Right kidney (tissue), 9 donors: ENCODE measurements at places on chromosomes 3 and 15.
A peak's percentile ranks its signal among the peaks of the same experiment; 100 is the strongest.

DNA sequence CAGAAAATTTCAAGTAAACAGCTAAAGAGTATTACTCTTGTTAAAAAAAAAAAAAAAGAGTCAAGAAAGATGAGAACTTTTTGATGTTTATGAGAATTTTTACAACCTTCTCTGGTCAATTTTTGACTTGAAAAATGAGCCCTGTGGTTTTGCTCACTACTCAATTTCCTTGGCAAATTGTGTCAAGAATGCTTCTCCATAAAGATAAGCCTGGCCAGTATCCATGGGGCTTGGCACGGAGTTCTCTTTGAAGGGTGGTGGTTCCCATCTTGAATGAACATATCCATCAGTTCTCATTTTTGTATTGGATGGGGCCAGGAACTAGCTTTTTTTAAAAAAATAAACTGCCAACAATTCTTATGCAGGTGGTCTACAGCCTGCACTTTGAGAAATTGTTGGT is 179.9 kb downstream of the RYR3 start:
- DNase-seq = no peak

DNA sequence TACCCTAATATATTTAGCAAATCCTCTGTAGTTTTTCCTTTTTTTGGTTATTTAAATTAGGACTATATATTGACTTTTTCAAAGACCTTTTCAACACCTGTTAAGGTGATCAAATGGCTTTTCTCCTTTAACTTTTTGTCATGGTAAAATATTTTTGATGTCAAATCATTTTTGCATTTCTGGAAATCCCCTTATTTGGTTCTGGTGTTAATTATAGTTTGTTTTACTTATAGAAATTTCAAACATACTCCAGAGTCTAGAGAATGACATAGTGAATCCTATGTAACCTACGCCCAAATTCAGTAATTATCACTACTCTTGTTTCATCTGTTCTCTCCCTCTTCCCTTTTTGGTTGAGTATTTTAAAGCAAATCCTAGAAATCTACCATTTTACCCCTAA is 121.3 kb upstream of the TBL1XR1 start:
- DNase-seq = no peak

DNA sequence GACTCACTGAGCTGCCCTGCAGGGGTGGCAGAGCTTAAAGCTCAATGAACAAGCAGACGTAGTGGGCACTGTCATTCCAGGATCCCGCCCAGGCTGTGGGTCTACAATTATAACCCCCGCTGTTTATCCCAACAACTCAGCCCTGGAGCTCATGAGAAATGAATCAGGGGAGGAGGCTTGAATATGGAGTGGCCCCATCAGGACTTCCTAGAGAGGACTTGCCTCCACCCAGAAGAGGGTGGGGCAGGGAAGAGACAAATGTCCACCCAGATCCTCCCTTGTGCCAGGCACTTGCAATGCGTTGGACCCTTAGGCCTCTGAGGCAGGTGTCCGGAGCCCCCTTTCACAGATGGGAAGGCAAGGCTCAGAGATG is 33.0 kb downstream of the SLC6A20 start:
- DNase-seq = no peak

DNA sequence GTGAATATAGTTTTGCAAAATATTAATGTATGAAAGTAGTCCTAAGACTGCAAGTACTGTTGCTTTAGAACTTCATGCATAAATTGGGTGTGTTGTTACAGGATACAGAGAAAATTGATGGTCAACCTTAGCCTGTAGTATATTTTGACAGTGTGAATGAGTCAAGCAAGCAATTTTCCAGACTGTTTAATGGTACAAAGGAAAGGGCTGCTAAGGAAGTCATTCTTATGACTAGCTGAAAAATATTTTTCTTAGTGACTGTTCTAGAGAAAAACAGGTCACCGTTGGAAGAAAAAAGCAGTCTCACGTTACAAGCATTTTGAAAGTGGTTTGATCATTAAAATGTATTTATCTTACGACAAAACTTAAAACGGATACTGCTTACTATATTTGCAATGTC is 49.2 kb downstream of the MBNL1 start:
- no peak for DNase-seq

GRCh38 chr15:69644876-69645275 is 192.3 kb downstream of the RPLP1 start:
- no peak for DNase-seq

GRCh38 chr3:177284383-177284881 is 87.2 kb upstream of the TBL1XR1 start:
- no peak for DNase-seq

DNA sequence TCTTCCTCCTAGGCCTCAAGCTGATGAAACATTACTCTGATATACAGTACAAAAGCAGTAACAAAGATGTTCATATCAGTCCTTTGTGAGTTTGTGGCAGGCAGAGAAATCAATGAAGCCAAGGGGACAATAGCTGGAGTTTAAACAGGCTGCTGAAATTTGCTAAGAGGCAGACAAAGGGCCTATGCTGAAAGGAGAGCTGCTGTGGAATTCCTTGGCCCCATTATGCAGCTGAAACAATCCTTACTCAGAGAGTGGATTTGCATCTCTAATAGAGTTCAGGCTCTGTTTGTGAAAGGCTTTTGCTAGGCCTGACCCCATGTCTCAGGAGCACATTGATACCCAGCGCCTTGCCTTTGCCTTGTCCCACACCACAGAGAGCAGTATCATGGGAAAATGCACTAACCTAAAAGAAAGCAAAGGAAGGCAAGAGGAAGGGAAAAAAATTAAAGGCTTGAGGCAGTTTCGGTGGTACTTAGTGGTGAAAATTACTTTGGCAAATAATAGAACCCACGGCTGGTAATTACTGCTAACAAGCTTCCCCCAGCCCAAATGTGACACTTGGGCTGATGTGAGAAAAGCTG is 195.0 kb upstream of the EPHA3 start:
- no peak for DNase-seq

GRCh38 chr15:69164807-69165636 is 4.6 kb downstream of the GLCE start:
- no peak for DNase-seq

GRCh38 chr15:79844221-79844620 is 52.6 kb downstream of the MTHFS start:
- DNase-seq = no peak

GRCh38 chr3:170809007-170809974 is 60.7 kb downstream of the RPL22L1 start:
- DNase-seq = peak; percentile 39

DNA sequence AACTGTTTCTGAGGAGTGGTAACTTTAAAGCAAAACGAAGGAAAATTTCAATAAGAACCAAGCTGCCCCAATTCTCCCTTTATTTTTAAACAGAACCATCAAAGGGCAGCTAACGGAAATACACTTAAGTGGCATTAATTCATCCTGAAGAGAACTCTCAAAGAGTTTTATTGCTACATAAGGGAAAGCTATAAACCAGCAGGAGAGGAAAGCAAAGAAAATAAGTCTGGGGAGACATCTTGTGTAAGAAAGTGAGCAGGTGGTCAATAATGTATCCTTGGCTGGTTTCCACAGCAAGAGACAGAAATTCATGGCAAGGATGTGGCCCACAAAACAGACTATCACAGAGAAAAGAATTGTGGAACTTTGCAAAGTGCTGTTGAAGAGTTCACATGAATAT is 40.0 kb upstream of the CMSS1 start:
- no peak for DNase-seq

DNA sequence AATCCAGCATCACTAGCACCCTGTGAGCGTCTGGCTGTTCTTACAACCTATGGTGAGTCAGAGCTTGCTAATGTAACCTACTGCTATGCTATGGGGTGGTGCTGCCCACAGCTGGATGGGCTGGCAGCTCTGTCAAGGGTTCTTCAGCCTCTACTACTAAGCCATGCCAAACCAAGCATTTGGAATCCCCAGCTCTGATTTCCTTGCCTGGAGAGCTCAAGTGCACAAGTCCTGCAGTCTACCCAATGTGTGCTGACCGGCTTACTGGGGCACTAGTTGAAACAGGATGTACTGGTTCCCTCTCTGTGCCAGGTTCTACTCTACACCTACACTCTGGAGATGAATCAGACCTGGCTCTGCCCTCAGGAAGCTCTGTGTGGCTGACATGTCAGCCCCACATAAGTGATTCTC is 4.2 kb downstream of the TEX264 start:
- no peak for DNase-seq
